ENCODE measurements at places on chromosomes 12 and 14.

DNA sequence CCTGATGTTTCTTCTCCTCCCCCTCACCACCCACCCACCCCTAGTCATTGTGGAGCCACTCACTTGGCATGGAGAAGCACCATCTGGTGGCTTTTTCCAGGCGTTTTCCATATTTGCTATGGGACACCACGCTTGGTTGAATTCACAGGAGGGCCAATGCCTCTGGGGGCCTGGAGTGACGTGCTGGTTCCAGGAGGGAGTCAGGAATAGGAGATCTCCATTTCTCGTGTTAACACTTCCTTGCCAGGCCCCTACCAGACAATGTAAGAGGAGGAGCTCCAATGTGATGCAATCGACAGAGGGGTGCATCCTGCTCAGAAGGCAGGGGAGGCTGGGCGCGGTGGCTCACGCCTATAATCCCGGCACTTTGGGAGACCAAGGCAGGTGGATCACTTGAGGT is 21.6 kb upstream of the TESC start:
- DNase-seq, result peak; percentile 12

DNA sequence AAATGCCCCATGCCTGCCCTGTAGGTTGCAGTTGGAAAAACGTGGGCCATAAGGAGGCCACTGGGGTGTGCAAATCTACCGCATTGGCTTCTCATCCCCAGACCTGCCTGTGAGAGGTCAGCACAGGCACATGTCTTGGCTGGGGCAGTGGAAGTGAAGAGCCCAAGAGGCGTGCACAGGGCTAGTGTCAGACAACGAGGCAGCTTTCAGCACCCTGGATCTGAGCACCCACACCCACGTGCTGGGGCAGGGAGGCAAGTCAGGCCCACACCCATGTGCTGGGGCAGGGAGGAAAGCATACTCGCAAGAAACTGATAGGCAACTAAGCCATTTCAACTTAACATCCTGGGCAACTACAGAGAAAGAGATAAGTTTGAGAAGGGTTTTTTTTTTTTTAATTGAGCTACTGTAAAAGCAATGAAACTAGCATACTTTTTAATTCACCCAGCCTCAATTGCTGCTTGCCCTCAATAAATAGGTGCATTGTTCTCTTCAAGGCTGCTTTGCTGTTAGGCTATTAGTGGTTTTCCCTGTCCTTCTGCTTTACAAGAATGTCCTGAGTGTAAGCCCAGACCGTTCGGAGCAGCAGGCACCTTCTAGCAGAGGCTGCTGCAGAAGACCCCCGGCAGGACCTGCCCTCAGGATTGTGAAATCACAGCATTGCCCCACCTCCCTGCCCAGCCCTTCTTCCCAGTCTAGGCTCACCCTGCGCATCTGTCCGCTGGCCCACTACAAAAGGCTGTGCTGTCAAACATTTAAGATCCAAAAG is 355.3 kb upstream of the FKBP4 start:
- DNase-seq, result no peak

DNA sequence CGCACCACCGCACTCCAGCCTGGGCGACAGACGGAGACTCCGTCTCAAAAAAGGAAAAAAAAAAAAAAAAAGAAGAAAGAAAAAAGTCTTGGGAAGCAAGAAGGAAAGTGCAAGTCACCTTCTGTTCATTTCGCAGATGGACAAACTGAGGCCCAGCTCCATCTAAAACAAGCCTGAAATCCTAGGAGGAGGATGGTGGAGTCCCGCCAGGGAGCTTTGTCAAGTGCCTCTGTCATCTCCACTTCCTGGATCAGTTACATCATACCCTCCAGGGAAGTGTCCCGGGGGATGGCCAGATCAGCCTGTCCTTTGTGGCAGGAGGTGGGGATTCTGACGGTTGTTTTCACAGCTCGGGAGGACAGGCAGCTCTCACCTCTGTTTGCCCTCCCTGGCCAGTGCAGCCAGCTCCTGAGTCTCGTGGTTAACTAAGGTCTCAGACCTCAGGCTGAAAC is 8.7 kb upstream of the SDSL start:
- peak; percentile 84 for DNase-seq

GRCh38 chr12:93852173-93852591 is 175.0 kb downstream of the CRADD start:
- no peak for DNase-seq

DNA sequence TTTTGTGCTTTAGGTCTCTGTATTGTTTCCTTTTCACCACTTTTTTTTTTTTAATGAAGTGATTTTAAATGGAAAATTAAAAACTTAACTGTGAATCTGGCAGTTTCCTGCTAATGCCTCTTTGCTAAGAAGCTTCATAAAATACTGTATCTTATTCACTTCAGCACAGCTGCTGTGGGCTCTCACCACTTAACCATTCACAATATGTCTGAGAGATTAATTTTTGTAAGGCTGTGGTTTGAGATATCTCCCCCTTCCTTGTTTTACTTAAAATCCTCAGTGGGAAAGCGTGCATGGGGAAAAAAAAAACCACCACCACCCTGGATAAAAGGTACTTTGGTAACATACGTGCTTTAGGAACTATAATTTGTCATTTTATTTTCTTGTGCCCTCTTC is 115.9 kb downstream of the ETV6 start:
- no peak for DNase-seq

- DNase-seq, result no peak
Observed at GRCh38 chr12:72502546-72502945, 230.4 kb downstream of the TRHDE start.

GRCh38 chr14:55458800-55459515 is 18.5 kb upstream of the TBPL2 start:
- peak; percentile 75 for DNase-seq

- no peak for DNase-seq
Observed at GRCh38 chr12:28177461-28177860, 12.8 kb upstream of the CCDC91 start.

- DNase-seq, result no peak
Observed at GRCh38 chr14:101418601-101419000, 142.7 kb upstream of the DIO3 start.

GRCh38 chr14:22772725-22773124 is 6.2 kb downstream of the OXA1L start:
- no peak for DNase-seq

DNA sequence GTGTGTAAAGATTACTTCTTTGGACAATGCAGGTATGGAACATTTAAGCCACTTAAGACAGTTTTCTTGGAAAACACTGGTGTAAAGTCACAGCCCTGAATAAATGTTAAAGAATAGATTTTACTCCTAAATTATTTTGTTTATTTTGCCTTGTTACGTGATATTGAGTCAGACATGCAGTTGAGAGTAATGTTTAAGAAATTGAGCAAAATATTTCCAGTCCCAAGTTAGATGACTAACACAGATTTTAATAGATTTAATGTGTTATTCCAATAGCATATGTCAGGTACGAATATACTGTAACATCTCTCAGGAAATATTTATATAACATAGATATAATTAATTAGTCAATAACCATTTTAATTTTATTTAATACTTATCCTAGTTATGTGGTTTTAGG is 1361.7 kb downstream of the FSCB start:
- no peak for DNase-seq

- DNase-seq, result peak; percentile 44
Observed at GRCh38 chr12:89236237-89236636, 116.1 kb downstream of the DUSP6 start.

DNA sequence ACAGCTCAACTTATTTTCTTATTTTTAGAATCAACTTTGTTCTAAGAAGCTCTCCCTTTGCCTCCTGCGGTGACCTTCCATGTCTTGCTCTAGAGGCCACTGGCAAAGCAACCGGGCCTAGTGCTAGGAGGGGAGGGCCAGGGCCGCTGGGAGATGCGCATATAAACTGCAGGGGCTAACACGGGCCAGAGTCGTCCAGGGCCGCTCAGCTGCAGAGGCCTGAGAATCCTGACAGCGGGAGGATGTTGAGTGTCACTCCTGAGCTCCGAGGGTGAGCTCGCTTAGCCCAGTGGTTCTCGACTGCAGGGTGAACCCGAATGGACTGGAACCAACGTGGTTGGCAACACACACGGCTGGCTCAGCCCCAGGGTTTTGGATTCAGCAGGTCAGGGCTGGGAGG is 6.5 kb upstream of the PIWIL1 start:
- DNase-seq, result no peak

DNA sequence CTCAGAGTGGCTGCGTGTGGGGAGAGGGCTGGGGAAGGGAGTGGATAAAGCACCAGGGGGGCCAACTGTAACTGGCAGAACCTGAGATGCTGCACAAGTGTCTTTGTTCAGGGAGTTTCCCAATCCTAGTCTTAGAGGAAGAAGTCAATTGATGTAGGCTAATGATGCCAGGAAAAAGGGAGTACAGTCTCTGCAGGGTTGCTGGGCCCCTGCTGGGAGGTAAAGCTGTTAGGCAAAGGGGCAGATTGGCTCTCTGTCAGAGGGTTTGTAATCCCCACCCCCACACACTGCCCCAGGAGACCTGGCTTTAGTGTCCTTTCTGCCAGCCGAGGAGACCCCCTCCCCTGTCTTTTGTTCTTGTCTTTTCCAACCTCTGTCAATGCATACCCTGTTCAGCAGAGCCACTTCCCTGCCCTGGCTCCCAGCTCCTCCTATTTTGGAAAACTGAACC is 178.4 kb downstream of the KCNA5 start:
- DNase-seq, result no peak

DNA sequence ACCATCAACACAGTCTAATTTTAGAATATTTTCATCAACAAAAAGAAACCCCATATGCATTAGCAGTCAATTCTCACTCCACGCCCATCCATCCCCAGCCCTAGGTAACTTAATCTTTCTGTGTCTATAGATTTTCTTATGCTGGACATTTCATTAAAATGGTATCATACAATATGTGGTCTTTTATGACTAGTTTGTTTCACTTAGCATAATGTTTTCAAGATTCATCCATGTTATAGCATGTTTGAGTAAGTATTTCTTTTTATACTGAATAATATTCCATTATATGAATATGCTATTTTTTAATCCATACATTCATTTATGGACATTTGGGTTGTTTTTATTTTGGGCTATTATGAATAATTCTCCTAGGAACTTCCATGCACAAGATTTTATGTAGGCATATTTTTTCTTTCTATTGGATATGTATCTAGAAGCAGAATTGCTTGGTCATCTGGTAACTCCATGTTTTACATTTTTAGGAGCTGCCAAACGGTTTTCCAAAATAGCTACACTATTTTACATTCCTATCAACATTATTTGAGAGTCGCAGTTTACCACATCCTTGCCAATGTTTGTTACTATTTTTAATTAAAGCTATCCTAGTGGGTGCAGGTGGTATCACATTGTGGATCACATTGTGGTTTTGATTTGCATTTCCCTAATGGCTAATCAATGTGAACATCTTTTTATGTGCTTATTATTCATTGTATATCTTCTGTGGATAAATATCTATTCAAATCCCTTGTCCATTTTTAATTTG is 49.0 kb downstream of the RERG start:
- no peak for DNase-seq

GRCh38 chr12:5807090-5807414 is 138.0 kb downstream of the ANO2 start:
- DNase-seq, result no peak

GRCh38 chr14:80751285-80751684 is 190.3 kb downstream of the CEP128 start:
- DNase-seq, result no peak

- DNase-seq, result no peak
Observed at GRCh38 chr12:11542599-11542998, 106.9 kb upstream of the ETV6 start.

DNA sequence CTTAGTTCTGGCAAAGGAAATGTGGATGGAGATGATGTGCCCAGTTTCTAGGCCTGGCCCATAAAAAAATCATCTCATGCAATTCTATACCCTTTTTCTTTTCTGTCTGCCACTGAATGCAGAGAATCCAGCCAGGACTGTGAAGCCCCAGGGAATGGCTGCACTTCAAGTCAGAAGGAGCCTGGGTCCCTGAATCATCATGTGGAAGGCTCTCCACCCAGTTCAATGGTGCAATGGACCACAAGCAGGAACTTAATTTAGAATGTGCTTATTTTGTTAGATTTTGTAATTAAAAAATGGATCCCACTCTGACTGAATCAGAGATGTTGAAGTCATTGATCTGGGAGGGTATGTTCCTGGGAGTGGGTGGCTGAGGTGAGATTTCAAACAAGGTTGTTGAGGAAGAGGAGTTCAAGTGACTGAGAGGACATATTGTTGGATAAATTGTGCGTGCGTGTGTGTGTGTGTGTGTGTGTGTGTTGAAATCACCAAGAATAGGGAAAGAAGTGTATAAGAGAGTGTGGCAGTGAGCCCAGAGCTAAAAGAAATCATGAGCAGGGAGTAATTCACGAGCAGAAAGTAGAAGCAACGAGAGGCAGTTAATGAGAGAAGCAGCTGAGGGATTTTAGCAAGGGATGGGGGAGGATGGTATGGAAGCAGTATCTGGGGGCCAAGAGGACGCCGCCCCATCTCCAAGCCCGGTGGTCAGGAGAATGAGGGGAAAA is 125.4 kb downstream of the TMX1 start:
- no peak for DNase-seq

DNA sequence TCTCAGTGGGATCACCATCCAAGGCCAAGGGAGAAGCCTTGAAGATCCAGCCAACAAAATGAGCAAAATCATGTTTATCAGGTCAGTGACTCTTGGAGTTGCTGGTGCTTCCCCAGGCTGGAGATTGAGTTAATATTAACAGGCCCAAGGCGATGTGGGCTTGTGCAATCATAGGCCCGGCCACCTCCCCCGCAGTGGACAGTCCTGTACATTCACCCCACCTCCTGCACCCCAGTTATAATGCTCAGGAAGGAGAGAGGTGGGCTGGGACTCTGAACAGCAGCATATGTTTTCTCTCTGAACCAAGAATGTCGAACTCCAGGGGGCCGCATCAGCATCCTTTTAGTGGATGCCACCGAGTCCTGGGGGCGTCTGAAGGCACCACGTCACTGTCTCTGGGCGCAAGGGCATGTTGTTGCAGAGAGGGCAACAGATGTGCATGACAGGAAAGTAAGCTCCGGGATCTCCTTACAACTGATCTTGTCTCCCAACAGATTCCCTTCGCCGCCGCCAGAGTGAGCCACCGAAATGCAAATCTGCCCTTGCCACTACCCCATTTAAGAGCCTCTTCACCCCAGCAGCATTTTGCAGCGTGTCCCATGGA is 32.2 kb upstream of the SERPINA6 start:
- DNase-seq, result peak; percentile 65

DNA sequence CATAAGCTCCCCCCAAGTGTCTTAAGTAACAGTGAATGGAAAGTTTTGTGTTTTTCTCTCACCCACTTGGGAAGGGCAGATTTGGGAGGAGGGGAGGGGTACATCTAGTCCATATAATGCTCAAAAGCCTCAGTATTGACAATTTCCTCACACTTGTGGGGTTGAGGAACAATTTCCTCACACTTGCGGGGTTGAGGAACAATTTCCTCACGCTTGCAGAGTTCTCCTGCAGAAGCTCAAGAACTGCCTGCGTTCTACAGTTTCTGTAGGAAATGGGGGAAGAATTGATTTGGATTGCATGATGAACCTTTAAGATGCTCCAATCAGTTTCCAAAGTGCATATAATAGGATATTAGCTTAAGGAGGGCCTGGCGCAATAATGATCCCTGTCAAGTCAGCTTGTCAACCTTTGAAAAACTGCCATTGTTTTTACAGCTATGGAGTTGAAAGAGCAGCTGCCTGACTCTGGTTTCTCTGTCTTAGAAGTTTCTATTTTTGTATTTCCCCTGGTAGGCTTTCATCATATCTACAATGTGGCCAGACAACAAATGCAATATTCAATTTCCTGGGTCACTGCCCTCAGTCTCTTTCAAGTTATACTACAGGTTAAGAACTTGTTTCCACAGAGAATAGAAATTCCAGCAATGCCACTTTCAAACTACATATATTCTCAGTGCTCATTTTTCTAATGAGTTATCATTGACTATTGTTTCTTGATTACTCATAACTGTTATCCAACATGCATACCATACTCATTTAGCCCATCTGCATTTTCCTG is 66.5 kb downstream of the PLEKHG7 start:
- DNase-seq, result peak; percentile 55

All from suppressor macrophage (primary cell).